ENCODE measurements at places on chromosomes 1 and 21.

GRCh38 chr1:41274752-41275545 lies 32.8 kb upstream of the SCMH1 start:
- DNase-seq = peak; percentile 31

DNA sequence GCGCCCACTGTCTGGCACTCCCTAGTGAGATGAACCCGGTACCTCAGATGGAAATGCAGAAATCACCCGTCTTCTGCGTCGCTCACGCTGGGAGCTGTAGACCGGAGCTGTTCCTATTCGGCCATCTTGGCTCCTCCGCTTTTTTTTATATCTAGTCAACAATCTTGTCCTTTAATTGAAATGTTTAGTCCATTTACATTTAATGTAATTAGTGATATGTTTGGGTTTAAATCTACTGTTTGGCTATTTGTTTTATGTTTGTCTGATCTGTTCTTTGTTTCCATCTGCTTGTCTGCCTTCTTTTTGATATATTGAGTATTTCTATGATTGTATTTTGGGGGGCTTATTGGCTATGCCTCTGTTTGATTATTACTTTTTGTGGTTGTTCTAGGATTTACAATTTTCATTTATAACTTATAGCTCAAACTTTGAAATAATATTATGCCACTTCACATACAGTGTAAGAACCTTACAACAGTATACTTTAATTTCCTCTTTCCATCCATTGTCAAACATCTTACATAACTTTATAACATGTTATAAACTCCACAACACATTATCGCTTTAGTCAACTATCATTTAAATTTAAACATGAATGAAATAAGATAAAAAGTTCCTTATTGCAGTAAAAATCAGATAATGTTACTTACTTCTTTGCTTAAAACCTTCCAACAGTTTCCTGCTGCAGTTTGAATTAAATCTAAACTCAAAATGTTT lies 16.5 kb upstream of the RYR2 start:
- no peak for DNase-seq

- no peak for DNase-seq
Observed at GRCh38 chr21:45473496-45474322, 68.5 kb downstream of the SLC19A1 start.

DNA sequence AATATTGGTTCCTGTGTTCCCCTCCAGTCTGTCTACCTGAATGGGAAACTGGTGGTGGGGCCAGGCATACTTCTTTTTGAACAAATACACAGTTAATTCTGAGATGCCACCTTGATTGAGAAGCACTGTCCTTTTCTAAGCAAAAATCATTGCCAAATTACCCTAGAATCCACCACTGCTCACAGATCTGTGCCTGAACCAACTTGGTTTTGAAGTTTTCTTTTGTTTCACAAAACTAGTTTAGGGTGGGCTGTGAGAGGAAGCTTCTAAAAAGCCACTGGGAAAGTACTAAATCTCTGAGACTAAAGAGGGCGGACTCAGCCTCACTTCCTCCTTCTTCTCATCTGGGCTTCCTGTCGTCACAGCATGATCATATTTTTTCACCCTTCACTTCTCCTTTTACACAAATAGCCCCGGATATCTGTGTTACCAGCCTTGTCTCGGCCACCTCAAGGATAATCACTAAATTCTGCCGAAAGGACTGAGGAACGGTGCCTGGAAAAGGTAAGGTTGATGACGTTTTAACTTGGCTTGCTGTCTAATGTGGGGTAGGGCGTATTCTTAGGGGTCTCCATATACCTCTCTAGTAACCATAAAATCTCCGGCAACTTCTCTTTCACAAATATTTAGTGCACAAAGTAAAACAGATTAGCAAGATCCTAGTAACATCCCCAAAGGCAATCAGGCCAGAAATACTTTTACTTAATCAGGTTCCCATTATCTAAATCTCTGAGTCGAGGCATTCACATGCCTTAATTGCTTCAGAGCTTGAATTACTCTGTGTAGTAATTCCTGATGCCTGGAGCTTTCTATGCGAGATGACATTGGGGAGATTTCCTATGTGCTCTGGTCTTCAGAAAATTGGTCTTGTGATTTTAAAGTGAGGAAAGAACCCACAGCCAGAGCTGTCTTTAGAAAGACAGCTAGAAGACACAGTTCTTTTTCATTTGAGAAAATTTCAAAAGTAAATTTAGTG lies at the start of gene CD53:
TSS of gene CD53 (plus strand) at position 404 of the 976 bp plus-strand sequence. CDS start 18,261 bp downstream, outside the sequence.
- DNase-seq = no peak

DNA sequence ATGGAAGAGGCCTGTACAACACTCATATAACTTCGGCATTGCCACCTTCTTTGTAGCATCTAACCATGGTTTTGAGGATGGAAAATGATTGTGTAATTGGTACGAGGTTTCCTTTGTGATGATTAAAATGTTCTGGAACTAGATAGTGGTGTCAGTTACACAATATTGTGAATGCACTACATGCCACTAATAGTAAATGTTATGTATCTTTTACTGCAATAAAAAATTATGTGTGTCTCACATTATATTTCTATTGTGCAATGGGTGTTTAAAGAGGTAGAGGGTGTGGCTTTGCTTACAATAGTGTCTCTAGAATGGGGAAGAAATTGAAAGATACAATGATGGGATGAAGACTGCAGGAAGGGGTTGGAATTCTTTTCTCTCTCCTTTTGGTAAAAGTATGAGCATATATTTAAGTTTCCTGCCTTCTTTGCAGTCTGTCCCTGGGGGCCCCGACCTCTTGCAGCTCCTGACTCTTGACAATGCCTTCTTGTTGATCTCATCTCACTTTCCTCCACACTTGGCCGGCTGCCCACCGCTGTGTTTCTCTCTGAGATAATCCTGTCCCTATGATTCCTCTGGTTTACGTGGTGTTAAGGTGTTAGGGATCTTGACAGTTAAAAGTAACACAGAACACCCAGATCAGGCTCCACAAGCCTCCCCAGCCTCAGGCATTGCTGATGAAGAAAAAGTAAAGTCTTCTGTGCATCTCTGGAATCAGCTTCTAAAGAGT lies 39.3 kb downstream of the MTARC1 start:
- DNase-seq = no peak

DNA sequence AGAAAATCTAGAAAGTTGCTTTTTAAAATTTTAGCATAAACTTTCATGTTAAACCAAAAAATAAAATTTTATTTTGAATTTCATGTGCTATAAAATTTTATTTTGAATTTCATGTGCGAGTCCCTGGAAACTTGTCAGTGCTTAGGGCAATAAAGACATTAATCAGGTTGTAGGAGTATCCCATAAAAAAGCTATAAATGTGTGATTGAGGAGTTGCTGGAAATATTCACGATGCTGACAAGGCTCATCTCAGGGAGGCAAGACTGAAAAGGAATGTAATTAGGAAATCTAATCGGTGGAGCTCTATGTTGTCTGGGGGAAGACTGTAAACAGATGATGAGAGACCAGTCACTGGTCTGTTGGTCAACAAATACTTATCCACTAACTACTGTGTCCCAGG lies 117.9 kb downstream of the LRIG2 start:
- DNase-seq = no peak

GRCh38 chr1:93436496-93436895 lies 11.4 kb upstream of the FNBP1L start:
- no peak for DNase-seq

- no peak for DNase-seq
Observed at GRCh38 chr1:41714638-41715389, 203.9 kb downstream of the HIVEP3 start.

- no peak for DNase-seq
Observed at GRCh38 chr1:60965280-60965854, 117.0 kb upstream of the NFIA start.

GRCh38 chr1:121586369-121587229 lies 401.8 kb downstream of the SRGAP2C start:
- no peak for DNase-seq

- no peak for DNase-seq
Observed at GRCh38 chr1:18461656-18462055, 19.1 kb upstream of the KLHDC7A start.

GRCh38 chr1:109412551-109412950 lies 13.7 kb downstream of the PSMA5 start:
- DNase-seq = no peak

DNA sequence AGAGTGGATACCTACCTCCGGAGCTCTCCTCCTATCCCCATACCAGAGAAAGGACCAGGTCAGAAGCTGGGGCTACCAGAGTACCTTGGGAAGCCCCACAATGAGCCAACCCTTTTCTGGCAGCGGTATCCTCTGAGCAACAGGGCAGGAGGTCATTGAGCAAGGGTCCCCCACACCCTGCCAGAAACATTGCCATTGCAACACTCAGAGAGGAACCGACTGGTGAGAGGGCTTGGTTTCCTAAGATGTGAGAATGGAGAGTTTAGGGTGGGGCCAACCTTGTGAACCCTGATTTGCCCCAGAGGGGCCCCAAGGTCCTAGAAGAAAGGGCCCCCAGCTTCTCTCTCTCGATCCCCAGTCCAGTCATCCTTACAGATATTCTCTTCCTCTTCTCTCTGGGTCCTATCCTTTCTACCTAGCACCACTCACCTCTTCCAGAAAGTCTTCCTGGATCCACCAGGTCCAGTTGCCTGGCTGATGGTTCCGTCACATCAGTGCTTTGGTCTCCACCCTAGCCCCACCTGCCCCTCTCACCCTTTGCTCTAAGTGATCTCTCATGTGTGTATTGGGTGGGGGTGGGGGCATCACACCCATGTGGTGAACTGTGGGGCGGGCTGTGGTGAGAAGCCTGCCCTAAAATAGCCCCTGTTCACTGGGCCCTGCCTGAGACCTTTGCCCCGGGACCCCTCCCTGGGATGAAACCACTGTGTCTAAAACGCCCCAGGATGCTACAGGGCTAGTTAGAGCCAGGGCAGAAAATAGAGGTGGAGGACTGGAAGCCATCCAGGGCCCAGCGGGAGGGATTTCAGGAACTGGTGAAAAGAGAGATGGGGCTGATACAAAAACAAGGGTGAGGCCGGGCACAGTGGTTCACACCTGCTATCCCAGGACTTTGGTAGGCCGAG lies 8.7 kb downstream of the FGR start:
- no peak for DNase-seq

- DNase-seq = no peak
Observed at GRCh38 chr1:112423207-112423606, 27.2 kb downstream of the CTTNBP2NL start.

DNA sequence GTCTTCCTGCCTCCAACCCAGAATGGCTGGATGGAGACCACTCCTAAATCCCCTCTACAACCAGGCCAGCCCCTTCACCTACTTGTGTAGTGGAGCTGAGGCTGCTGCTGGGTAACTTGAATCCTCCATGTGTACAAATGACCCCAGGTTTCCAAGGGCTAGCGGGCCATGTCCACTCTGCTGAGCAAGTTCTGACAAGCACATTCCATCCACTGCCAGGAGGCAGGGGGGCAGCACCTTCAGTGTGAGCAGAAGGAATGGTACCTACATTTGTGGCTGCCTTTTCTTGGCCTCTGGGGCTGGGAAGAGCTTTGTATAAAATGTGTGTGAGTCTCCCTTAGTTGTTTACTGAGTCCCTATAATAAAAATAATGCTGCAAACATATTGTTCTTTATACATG lies 14.5 kb downstream of the KIAA0040 start:
- DNase-seq = no peak

DNA sequence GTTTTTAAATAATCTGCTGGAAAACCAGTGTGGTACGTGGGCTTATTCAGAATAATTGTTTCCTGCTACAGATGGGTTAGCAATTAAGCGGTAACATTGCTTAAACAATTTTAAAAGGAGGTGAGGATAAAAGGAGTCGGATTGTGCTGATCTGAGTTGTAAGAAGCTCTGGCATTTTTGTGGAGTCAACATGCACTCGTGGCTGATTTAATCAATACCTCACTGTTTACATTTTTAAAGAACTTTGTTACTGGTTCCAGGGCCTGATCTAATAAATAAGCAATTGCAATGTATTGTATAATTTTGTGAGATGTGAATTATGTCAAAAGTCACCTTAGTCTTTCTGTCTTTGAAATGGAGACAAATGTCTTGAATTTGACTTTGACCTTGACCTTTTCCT lies 474.0 kb downstream of the SETD4 start:
- DNase-seq = no peak

DNA sequence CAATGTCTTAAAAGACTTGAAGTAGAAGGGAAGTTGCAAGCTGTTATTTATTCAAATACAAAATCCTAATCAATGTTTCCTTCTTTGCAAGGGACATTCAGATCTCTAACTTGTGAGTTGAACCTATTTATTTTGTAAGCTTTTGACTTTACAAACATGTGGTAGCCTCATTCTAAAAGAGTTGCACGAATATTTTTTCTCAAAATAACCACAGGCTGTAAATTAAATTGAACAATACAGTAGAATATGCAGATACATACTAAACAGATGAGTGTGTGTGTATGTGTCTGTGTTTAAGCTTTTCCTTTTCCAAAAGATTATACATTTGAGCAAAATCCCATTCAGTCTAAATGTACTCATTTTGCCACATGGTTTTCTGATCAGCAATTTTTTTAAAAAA lies 4.8 kb upstream of the DYNLT5 start:
- DNase-seq = peak; percentile 32

DNA sequence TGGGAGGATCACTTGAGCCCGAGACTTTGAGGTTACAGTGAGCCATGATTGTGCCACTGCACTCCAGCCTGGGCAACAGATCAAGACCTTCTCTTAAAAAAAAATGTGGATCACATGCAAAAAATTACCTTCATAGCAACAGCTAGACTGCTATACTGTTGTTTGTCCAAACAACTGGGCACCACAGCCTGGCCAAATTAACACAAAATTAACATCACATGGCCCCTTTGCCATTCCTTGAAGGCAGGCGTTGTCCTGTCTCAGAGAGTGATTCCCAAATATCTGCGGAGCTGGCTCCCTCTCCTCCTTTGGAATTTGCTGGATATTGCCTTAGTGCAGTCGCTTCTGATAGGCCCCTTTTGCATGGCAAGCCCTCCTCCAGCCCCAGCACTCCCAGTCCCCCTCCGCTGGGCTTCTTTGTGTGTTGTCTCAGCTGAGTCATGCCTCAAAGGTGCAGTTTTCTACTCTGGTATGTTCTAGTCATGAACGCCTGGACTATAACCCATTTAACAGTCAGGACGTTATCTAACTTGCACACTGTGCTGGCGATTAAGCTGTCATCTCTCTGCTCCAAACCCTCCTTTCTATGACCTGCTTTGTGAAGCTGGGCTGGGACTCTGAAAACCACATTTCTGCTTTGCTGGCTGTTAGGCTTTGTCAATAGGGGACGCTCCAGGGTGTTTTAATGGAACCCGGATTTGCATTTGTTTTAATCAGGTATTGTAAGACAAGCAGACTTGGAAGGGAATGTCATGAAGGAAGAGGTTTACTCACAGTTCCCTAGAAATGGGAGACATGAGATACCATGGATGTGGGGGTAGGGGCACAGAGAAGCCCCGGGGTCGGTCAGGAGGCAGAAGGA lies 20.1 kb upstream of the HPCAL4 start:
- DNase-seq = no peak

- no peak for DNase-seq
Observed at GRCh38 chr1:96837057-96837780, 115.6 kb downstream of the PTBP2 start.

GRCh38 chr1:55049271-55049913 lies 10.0 kb downstream of the PCSK9 start:
- DNase-seq = no peak

- no peak for DNase-seq
Observed at GRCh38 chr1:36863061-36863460, 171.3 kb downstream of the GRIK3 start.

GRCh38 chr1:115557715-115558114 lies 84.1 kb upstream of the VANGL1 start:
- no peak for DNase-seq
